Osteocyte (in vitro differentiated cells): ENCODE measurements at places on chromosomes 4 and X. TPM values are rescaled to one million over a fixed set of nuclear protein-coding genes. Genes with fewer than 3 reads are reported as not detected.

DNA sequence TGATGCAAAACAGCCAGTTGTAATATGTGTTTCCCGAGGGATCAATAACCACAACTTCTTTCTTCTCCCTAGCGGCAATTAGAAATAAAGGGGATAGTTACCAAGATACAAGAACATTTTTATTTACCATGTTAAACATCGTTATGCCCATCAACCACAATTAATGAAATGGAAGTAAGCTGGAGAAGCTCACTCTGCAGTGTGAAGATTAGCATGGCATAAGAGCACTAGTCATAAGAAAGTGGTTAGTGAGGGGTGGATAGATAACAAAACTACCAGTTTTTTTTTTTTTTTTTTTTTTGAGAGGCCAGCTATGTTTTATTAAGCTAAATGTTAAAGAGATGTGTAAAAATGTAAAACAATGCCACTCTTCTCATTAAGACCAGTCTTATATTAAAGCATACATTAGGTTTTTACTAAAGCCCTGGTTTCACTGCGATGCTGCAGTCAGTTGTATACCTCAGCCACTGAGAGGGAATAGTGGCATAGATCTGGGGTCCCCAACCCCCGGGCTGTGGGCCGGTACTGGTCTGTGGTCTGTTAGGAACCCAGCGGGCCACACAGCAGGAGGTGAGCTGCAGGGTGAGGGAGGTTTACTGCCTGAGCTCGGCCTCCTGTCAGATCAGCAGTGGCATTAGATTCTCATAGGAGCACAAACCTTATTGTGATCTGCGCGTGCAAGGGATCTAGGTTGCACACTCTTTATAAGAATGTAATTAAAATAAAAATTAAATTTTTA, 27.9 kb upstream of the NFXL1 start:
- peaks cover 55% of the 10 kb centered on the region for H3K27me3 ChIP-seq
- DNase-seq: no peak
- no peaks in the 10 kb centered on the region for H3K4me1 ChIP-seq
- no peak overlapping the region for H3K27ac ChIP-seq

DNA sequence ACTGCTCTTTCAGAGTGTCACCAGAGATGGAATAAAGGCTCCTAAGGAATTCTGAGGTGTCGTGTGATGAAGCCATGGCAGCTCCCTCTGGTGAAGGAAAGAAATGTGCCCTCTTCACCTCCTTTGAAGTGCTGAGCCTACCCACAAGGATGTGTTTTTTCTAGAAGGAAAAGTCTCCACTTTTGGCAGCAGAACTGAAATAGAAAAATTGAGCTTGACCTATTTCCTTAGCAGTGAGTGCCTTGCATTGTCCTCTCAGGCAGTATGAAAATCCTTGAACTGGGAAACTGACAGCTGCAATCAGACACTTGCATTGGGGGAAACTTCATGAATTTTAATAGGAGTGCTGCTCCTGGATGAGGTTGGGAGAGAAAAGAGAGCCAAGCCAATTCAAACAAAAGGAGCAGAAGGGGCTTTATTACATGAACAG, 95.2 kb downstream of the DCLK2 start:
- peak overlapping the region; percentile 87 for H3K27ac ChIP-seq
- peaks cover 63% of the 10 kb centered on the region for H3K4me1 ChIP-seq
- H3K27me3 ChIP-seq: no peaks in the 10 kb centered on the region
- no peak for DNase-seq
- peak overlapping the region; percentile 2 for H3K4me3 ChIP-seq

DNA sequence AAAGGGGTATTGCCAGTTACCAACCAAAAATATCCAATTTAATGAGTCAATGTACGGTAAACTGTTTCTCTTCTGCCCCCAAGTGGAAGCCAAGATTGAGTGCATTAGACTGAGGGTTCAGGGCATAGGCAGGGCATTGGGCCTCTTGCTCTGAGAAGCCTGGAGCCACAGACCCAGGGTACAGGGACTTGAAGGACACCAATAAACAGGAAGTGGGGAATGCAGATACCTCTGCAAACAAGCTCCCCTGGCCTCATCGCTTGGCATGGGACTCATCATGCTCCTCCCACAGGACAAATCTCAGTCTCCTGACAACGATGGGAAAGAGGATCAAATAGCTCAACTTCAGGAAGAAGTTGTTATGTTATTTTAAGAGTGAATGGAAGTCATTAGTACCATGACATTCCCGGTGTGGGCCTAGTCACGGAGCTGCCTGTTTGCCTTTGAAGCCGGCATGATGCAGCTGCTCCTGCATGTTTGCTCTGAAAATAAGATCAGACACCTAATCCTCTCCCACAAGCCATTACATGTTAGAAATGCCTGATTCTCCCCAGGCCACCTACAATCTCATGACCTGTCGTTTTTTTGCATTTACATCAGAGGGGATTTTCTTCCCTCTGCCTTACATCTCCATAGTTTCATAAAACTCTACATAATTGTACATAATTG, 224.2 kb downstream of the RCHY1 start:
- no peaks in the 10 kb centered on the region for H3K36me3 ChIP-seq
- peaks cover 3% of the 10 kb centered on the region for H3K27me3 ChIP-seq
- no peak for DNase-seq
- H3K4me1 ChIP-seq: no peaks in the 10 kb centered on the region
- H3K4me3 ChIP-seq: no peak overlapping the region
- H3K27ac ChIP-seq: no peak overlapping the region

DNA sequence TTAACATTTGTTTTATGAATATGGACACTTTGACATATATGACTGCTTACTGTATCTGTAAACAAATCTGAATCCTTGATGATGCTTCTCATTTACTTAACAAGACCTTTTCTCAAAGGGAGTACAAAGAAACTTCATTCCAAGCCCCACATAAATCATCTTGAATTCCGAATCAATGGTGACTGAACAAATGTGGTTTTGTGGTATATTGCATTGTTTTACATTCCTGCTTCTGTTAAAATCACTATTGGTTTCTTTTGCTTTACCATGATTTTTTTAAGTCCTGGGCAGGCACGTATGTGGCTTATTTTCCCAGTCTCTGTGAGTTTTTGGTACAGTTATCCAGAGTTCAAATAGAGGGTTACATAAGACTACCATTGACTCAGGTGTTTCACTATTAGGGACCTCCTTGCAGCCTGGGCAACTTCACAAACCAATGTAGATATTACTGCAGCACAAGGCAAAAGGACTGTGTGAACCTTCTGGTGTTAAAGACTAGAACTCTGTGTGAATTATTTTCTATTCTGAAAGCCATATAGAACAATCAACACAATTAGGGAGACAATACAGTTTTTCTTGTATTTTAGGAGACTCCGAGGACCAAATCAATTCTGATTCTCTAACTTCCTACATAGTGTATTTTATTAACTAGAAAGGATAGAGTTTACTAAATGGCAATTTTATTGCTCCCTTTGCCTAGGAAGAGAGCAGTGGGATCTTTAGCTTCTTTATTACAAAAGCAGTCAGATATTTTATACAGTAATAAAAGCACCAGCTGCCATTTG, 196.4 kb downstream of the GALNTL6 start:
- no peaks in the 10 kb centered on the region for H3K4me1 ChIP-seq
- H3K27ac ChIP-seq: no peak overlapping the region
- no peak for DNase-seq
- no peaks in the 10 kb centered on the region for H3K36me3 ChIP-seq

DNA sequence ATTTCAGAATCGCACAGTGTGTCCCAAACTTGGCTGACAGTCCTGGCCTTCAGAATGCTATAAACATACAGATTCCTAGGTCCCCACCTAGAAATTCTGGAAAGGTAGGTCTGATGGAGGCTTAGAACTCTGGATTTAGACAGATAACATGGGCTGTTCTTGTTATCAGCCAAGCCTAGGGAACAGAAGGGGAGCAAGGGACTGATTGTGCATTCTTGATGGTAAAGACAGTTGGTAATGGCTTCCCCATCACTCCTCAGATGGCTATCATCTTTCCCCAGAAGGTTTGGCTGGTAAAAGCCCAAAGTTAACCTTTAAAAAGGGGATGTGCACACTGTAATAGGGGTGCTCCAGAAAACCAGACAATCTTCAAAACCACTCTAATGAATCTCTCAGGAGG, 35.7 kb downstream of the DIPK2B start:
- H3K27ac ChIP-seq: no peak overlapping the region
- no peaks in the 10 kb centered on the region for H3K4me1 ChIP-seq
- no peaks in the 10 kb centered on the region for H3K36me3 ChIP-seq
- H3K27me3 ChIP-seq: no peaks in the 10 kb centered on the region

- no peak for DNase-seq
- no peaks in the 10 kb centered on the region for H3K36me3 ChIP-seq
- no peak overlapping the region for H3K27ac ChIP-seq
- H3K4me1 ChIP-seq: no peaks in the 10 kb centered on the region
These were observed 566 bp upstream of the LIMCH1 start for GRCh38 chr4:41537292-41537890.

DNA sequence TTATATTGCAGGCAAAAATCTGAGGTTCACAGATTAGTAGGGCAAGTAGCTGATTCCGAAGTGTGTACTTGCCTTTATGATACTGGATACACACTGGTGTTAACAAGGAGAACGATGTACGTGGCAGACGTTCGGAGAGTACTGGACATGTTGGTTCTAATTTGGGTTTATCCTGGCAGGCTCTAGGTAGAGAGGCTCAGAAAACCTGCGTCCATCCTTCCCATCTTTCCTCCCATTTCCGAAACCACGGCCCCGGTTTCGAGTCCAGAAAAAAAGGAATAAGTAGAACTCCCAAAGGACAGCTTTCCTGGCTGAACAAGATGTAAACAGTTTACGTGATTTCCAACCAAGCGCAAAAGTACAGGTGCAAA, 351 bp upstream of the SLC30A9 start:
- peak overlapping the region; percentile 98 for H3K4me3 ChIP-seq
- DNase-seq: no peak
- H3K36me3 ChIP-seq: no peaks in the 10 kb centered on the region
- peak overlapping the region; percentile 96 for H3K27ac ChIP-seq
- H3K4me1 ChIP-seq: peaks cover 26% of the 10 kb centered on the region
- H3K27me3 ChIP-seq: no peaks in the 10 kb centered on the region

GRCh38 chrX:10030570-10030969, 63.4 kb downstream of the CLDN34 start:
- DNase-seq: no peak
- H3K27me3 ChIP-seq: no peaks in the 10 kb centered on the region
- peak overlapping the region; percentile 62 for H3K27ac ChIP-seq
- peaks cover 32% of the 10 kb centered on the region for H3K4me1 ChIP-seq
- no peak overlapping the region for H3K4me3 ChIP-seq

- no peak for DNase-seq
- H3K4me3 ChIP-seq: peak overlapping the region; percentile 98
- H3K36me3 ChIP-seq: peaks cover 4% of the 10 kb centered on the region
- H3K27me3 ChIP-seq: no peaks in the 10 kb centered on the region
- peaks cover 48% of the 10 kb centered on the region for H3K4me1 ChIP-seq
- H3K27ac ChIP-seq: peak overlapping the region; percentile 97
These were observed 851 bp downstream of the POLR2B start for GRCh38 chr4:56979421-56980072.

GRCh38 chr4:73224886-73225285, 33.7 kb downstream of the ANKRD17 start:
- H3K36me3 ChIP-seq: peaks cover 3% of the 10 kb centered on the region
- H3K4me3 ChIP-seq: no peak overlapping the region
- H3K27ac ChIP-seq: no peak overlapping the region

DNA sequence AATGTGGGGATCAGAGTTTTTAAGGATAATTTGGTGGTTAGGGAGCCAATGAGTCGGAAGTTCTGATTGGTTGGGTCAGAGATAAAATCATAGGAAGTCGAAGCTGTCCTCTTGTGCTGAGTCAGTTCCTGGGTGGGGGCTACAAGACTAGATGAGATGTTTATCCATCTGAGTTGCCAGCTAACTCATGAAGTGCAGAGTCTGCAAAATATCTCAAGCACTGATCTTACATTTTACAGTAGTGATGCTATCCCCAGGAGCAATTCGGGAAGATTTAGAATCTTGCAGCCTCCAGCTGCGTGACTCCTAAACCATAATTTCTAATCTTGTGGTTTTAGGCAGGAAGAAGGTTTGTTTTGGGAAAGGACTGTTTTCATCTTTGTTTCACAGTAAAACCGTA, 565.8 kb upstream of the SPANXN1 start:
- no peaks in the 10 kb centered on the region for H3K27me3 ChIP-seq
- no peak overlapping the region for H3K4me3 ChIP-seq
- no peaks in the 10 kb centered on the region for H3K4me1 ChIP-seq
- no peak for DNase-seq

DNA sequence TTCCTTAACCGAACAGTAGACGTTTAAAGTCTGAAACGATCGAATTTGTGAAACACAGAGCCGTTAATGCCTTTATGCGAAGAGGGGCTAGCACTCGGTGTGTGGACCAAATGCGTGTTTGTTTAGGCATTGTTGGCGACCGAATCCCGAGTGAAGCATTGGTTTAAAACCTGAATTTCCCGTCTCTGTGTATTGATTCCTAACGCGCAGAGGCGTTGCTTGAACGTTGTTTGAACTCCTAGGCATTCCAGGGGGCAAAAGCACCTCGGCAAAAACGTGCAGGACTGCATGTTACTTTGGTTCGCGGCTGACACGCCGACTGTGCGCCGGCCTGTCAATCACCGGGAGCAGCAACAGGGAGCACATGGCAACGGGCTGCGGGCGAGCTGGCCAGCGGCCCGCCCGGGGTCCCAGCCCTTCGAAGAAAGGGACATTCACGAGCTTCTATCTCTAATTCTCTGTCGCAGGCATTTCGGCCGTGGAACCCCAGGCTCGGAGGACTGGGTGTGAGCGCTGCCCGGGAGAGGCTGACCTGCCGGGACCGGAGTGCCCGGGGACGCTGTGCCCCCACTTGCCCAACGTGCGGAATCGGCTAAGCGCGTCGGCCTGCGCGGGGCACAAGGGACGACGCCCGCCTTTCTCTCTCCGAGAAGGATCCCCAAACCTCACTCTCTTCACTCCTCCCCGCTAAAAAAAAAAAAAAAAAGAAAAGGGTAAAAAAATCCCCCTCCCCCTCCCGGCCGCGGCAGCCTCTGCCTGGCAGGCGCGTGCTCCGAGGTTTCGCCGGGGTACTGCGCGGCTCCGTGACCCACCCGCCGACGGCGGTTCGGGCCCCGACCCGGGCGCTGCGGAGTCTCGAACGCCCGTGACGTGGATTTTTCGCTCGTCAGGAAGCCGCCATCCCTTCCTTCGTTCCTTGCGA, 810 bp downstream of the SPRY1 start:
- no peaks in the 10 kb centered on the region for H3K27me3 ChIP-seq
- H3K27ac ChIP-seq: peak overlapping the region; percentile 78
- peaks cover 25% of the 10 kb centered on the region for H3K4me1 ChIP-seq
- peak overlapping the region; percentile 87 for H3K4me3 ChIP-seq

DNA sequence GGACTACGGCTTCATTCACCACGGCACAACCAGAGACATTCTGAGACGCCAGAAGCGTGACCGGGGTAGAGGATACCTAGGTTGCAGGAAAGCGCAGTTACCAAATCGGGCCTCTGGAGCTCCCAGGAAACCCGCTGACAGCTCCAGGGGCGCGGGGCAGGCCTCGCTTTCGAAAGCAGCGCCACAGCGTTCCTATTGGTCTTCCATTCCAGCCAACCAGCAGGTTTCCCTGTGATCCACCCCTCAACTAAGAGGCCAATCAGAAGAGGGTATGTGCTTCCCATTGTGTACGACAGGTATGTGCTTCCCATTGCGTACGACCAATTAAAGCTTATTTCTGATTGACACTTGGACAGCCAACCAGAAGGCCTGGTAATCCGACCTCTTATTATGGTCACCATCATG, 14.9 kb downstream of the SNX12 start:
- peaks cover 10% of the 10 kb centered on the region for H3K36me3 ChIP-seq
- no peaks in the 10 kb centered on the region for H3K4me1 ChIP-seq
- H3K27ac ChIP-seq: no peak overlapping the region
- H3K4me3 ChIP-seq: no peak overlapping the region
- no peaks in the 10 kb centered on the region for H3K27me3 ChIP-seq

TXK gene
- total RNA-seq: not detected in 2 replicates

ARSJ gene
- total RNA-seq: 61.7 and 63.3 TPM in 2 replicates

NAA11 gene
- total RNA-seq: not detected in 2 replicates

NXF2B gene
- not detected in 2 replicates for total RNA-seq

NLRP2B gene
- not detected in 2 replicates for total RNA-seq

CENPVL2 gene
- not detected in 2 replicates for total RNA-seq
